ENCODE measurements at places on chromosomes 6 and 20.

GRCh38 chr20:58137651-58138265 lies 90.7 kb downstream of the ANKRD60 start:
- no peak for DNase-seq

DNA sequence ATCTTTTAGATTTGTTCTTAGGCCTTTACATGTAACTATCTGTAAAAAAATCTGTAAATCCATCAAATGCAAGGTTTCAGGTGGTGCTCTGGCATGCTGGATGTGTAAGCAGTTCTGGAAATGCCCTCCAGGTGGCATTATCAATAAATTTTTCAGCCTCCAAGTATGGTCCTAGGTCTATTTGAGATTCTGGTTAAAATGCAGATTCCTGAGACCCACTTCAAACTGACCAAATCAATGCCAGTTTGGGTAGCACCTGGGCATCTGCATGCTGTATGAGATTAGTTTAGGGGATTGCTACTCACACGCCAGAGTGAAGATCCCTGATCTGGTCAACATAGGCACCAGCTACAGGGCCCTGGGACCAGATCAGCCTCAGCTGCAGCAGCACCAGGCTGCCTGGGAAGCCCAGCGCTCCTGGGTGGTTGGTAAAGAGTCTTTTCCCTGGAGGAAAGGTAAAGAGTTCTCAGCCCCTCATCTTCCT lies 507.3 kb upstream of the CITED2 start:
- peak; percentile 12 for DNase-seq

DNA sequence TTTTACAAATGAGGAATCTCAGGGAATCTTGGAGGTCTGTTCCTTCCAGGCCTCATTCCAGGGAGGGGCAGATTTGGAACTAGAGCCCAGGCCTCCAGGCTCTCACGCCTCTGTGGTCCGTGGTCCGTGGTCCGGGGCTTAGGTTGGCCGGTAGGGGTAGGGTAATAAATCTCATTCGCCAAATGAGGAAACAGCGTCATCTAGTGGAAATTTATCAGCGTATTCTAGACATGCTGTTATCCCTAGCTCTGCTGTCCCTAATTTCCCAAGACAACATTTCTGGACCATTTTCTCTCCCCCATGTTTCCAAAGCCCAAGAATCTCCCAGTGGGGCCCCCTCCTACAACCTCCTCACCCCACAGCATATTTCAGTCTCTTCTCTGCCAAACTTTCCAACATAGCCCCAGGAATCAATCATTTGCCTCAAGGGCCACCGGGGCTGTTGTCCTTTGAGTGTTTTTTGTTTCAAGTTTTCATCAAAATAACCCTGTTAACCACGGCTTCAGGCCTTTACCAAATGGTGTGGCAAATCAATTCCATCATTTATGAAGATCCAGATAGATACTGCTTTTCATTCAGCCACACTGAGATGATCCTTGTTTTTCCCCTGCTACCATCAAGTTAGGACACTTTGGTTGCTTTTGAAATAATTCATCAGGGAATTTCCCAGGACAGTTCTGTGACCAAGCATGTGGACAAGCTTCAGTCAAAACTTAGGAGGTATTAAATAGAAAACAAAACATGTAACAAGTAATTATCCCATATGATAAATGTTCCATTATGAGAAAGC lies 126.8 kb downstream of the ALDH8A1 start:
- DNase-seq: peak; percentile 24

GRCh38 chr20:17580895-17581294 lies 11.0 kb downstream of the DSTN start:
- DNase-seq: no peak

- no peak for DNase-seq
Observed at GRCh38 chr6:30781743-30782424, 37.5 kb upstream of the IER3 start.

DNA sequence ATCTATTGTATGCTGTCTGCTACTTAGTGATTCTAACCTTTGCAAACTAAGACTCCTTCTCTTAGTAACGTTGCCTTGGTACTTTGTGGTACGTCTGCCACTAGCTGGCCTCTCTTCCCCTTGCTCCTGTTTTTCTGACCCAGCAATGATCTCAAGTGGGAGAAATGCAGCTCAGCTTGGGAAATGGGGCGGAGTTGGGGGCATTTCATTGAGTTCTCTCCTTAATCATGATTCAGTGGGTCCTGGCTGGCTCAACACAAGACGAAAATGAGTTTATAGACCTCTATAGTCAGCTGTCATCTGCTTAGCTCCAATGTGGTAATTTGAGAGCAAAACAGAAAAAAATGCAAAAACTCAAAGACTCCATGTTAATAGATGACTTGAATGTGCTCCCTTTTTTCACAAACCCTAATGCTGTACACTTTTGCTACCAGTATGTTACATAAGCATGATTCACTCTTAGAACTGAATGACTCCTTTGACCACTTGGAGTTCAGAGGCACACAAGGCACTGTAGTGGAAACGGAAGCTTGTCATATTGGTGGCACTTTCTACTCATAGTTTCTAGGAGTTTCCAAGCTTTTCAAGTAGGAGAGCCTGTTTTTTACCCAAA lies 55.3 kb upstream of the SOX4 start:
- no peak for DNase-seq
